ENCODE measurements at places on chromosomes 3 and 15.

- DNase-seq: no peak
Observed at GRCh38 chr15:49323207-49323606, 99.8 kb upstream of the FGF7 start.

GRCh38 chr3:24828551-24828950 is 333.9 kb upstream of the THRB start:
- no peak for DNase-seq

DNA sequence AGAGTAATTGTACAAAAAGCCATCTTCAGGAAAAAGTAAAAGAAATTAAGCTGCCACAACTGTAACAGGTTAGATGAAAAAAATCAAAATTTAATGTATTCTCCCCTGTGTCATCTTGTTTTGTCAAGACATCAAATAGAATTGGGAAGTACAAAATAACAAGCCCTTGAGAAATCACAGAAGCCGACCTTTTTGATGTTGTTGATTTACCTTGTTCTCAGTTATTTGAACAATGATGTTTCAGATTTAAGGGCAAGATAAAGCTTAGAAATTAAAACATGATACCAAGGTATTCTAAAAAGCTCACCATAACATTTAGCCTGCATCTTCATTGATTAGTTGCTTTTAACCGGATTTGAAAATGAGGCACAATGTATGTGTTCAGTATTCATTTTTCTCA is 523.0 kb downstream of the FOXP1 start:
- no peak for DNase-seq

GRCh38 chr3:117656391-117656790 is 946.8 kb downstream of the TUSC7 start:
- no peak for DNase-seq

GRCh38 chr15:35126236-35126635 is 41.1 kb upstream of the NANOGP8 start:
- DNase-seq: no peak

DNA sequence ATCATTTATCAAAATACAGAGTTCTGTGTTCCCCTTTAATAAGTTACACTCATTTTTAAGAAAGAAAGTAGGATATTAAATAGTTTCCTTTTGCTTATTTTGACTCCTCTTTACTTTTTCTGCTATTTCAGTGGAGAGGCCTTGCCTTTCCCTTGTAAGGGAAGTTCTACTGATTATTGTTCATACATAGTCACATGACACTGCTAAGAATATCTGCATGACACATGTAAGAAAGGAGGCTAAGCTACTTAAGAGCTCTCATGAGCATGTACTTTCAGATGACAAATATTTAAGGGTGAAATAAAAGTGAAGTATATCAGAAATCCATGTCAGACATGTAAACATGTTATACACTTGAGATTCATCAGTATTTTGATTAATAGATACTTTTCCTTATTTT is 39.0 kb downstream of the MYRIP start:
- DNase-seq: no peak

DNA sequence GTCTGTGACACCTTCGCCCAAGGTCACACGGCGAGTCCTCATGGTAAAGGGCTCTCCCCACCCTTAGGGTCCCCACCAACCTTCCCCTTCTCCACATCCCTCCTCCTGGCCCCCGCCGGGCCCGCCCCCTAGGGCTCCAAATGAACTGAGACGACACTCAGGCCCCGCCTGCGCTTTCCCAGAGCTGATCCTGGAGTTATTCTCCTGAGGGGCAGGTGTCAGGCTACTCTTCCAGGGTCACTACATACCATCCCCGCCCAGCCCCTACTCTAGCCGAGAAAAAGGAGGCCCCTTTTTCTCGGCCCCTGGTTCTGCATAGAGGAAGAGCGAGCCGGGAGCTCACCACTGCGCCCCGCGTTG is 292 bp downstream of the USP4 start:
- DNase-seq: peak; percentile 14

DNA sequence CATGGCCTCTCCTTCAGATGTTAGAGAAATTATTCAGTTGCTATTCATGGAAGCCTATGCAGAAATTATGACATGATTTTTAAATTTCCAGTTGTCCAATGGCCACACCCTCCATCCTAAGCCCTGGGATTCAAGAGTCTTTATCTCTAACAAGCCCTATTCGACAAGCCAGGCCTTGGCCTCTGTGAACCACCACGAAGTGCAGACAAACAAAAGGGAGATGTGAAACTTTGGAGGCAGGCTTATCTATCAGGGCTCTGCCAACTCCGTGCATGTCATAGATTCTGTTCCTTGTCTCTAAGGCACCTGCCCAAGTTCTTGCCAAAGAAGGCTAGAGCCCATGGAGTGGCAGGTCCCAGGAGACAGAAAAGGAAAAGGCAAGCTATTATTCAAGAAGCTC is 212.4 kb upstream of the ADAMTS9 start:
- no peak for DNase-seq

GRCh38 chr15:62491642-62492041 is 326.6 kb upstream of the C2CD4B start:
- no peak for DNase-seq

DNA sequence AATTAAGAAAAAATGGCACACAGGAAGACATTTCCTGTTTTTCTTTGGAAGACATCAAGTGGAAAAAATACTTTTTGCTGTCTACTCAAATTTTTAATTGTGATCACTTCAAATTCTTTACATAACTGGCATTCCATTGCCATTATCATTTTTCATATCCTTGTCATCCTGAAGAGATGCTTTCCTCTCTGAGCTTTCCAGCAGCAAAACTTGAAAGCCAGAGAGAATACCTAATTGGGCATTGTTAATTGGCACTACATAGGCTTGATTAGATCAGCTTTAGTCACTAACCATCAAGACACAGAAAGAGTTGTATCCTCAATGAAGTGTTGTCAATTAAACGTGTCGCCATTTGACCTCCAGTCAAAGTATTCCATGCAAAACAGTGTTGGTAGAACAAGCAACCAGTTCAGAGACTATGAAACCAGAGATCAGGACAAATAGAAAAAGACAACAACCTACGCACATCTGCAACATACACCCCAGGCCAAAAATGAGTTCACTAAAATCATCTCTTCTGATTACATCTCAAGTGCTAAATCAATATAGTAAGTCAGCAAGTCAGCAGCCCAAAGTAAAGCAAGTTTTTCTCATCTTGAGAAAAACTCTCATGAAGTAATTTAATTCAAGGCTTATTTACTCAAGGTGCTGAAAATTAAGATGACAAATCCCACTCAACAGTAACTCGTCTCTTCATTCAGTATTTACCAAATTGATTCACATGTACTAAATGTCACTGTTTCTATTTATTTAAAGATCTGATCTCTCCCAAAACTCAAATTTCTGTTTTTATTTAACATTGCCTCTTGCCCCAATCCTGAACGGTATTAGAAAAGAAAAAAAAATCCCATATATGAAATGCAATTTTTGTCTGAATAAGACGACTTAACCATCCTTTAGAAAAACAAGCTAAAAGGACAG is 123.0 kb downstream of the SUCLG2 start:
- DNase-seq: no peak

DNA sequence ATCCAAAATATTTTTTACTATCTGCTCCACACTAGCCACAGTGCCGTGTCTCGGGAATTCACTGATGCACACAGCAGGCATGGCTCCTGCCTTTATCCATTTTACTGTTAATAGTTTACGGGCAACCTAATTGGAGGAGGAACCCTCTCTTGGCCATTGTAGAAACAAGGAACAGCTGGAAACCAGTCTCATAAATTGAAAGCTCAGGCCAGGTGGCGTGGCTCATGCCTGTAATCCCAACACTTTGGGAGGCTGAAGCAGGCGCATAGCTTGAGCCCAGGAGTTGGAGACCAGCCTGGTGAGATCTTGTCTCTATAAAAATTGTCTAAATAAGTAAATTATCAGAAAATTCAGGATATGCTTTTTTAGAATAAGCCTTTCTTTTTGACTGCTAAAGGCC is 39.0 kb downstream of the IL5RA start:
- DNase-seq: no peak

DNA sequence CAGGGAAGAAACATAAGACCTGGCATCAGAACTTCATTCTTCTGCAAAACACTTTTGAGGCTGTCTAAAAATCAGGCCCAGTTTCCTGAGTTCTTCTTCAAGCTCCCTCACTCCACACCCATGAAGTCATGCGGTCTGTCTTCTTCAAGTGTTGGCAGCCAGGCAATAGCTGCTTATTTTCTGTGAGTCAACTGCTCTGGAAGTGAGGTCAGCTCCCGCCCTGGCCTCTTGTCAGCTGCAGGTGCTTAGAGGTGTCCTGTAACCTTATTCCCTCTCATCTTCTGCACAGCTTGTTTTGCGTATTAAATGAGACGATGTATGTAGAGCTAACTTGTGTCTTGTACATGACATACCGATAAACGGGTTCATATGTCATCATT is 226.1 kb downstream of the ADAMTS17 start:
- DNase-seq: no peak

GRCh38 chr3:112411425-112411824 is 78.5 kb downstream of the CD200 start:
- no peak for DNase-seq

GRCh38 chr3:188158731-188159310 is 4.9 kb downstream of the LPP start:
- no peak for DNase-seq

GRCh38 chr3:143775459-143775858 is 72.8 kb downstream of the SLC9A9 start:
- DNase-seq: no peak

- DNase-seq: no peak
Observed at GRCh38 chr15:58312031-58312430, 119.8 kb upstream of the LIPC start.

DNA sequence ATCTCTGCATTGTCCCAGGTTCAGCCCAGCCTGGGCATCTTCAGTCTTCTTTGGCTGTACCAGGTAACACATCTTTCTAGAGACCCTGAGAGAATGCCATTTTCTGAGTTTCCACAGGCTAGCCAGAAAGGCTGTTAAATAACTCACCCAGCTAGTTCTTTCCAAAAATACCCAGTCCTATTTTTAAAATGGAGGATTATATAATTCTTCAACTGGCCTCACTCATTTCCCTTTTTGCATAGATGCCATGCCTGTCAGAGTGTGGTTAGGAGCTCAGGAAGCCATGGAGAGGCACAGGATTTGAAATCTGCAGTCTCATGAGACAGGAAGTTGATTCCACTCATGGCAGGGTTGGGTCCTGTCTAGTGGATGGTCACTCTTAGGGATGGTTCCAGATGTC is 39.8 kb downstream of the CEMIP start:
- no peak for DNase-seq

DNA sequence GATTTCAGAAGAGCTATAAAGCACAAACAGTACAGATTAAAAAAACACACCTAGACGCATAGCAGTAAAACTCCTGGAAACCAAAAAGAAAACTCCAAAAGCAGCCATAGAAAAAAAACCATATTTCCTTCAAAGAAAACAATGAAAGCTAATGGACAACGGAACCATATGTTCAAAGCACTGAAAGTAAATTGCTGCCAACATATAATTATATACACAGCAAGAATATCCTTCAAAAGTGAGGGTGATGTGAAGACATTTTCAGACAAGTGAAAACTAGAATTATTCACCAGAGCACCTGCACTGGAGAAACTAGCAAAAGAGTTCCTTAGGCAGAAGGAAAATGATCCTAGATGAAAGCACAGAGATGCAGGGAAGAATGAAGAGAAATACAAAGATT is 58.2 kb upstream of the PCSK6 start:
- DNase-seq: no peak

GRCh38 chr3:142972092-142972753 is 8.7 kb upstream of the PAQR9 start:
- DNase-seq: no peak

- DNase-seq: no peak
Observed at GRCh38 chr3:125140818-125141595, 71.5 kb downstream of the SLC12A8 start.

DNA sequence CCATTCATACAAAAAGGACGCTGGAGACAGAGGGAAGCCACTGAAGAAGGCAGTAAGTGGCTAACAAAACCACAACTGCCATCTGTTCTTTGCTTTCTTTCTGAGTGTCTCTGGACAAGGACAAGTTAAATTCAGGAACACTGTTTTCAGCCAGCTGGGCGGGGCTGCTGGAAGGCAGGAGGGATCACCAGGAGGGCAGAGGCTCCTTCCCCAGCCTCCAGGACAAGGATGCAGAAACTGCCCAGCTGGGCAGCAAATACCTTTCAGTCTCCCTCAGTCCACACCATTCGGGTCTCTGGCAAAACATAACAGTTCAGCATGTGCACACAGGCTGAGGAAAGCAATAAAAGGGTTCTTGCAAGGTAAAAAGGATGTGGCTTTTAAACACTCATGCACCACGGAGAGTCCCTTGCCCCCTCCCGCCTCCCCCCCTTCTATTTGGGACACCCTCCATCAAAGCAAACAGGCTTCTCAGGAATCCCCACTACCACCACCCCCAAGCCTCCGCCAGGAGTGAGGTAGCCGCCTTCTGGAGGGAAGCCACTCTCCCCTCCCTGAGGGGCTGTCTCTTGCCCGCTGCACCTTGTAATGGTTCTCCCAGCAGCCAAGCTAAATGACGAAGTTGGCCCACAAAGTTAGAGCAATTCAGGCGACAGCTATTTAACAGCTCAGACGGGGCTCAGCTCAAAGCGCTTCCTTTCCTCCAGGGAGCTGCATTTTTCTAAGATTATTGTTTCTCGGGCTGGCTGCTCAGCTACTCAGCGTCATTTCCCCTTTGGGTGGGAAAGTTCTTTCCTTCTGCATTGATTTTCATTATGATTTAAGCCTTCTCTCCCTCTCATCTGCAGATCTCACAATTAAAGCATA is 3.8 kb downstream of the HEG1 start:
- DNase-seq: peak; percentile 35

GRCh38 chr15:29044503-29044901 is 158.7 kb downstream of the APBA2 start:
- no peak for DNase-seq

DNA sequence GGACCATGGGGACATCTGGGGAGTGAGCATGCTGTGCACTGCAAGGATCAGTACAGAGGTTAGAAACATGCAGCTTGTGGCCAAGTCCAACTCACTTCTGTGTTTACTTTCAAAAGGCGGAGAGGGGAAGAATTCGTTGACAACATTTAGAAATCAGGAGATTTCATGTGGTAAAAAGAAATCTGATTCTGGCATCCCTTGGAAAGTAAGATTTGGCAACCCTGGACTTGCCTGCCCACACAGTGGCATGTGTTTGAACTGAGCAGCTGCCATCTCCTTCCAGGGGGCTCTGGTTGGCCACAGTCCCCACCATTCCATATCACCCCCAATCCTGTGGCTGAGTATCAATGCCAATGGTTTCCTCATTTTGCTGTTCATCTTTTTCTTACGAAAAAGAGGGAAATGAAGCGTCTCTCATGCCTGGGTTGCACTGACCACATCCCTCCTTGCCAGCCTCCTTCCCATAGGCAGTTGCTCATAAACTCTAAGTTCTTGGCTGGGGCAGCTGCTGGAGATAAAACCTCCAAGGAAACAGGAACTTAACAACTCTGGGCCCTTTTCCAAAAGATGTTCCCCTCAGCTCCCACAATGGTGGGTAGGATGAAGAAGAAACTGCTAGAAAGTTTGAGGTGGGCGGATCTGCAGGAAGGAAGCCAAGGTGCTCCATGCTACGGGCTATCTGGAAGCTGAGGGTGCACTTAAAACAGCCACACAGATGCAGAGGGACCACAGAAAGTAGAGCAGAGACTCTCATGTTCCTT is 29.2 kb downstream of the SLC6A11 start:
- DNase-seq: no peak

GRCh38 chr3:42010530-42010929 is 48.6 kb upstream of the ULK4 start:
- no peak for DNase-seq

Measured in activated T-helper 1 cell treated with anti-CD3 and anti-CD28 coated beads, Interleukin-2, amount 50 U/mL, for 16 hours (primary cell).